Activated naive CD8-positive, alpha-beta T cell treated with anti-CD3 and anti-CD28 coated beads, Interleukin-2, amount 50 U/mL, for 24 hours (primary cell): ENCODE measurements at places on chromosomes 2 and 18.

GRCh38 chr2:27322301-27322765 lies 564 bp downstream of the MPV17 start:
- DNase-seq, result peak; percentile 12

DNA sequence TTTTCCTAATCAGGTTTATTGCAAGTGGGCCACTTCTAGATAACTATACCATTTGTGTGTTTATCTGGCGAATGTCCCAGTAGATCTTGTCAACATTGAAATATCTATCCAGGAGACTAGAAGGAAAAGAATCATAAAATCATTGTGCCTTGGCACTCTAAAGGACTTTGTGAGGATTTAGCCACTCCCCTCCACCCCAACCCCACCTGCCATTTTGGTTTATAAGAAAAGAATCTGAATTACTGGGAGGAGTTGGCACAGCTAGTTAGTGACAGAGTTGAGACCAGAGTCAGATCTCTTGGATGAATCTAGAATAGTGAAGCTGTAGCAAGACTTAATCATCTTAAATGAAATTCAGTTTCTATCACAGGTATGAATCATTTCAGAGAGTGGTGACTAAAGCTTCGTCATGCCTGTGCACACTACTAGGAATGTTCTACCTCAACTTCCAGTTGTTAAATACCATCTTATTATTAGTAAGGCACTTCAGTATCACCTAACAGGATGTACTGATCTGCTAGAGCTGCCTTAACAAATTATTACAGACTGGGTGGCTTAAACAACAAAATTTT lies 212.7 kb upstream of the SLC14A2 start:
- DNase-seq, result no peak

- no peak for DNase-seq
Observed at GRCh38 chr2:217248312-217248935, 388.6 kb upstream of the TNP1 start.

DNA sequence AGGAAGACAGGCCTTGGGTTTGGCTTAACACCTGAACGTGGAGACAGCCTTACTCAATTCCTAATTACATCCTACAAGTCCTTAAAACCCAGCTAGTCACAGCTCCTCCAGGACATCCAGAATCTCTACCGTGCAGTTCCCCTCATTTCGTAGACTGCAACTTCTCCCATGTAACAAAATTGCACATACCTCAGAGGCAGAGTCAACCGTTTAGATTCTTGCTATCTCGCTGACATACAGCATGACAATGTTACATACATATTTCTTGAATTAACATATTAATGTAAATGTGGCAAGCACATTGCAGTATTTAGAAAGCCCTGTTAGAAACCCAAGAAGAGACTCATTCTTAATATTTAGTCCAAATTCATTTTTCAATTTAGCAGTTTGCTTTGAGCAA lies 358.7 kb downstream of the SETBP1 start:
- no peak for DNase-seq

GRCh38 chr2:238839428-238839827 lies 8.5 kb upstream of the TWIST2 start:
- no peak for DNase-seq

GRCh38 chr2:110838657-110839384 lies 106.4 kb downstream of the ACOXL start:
- DNase-seq, result no peak

- DNase-seq, result no peak
Observed at GRCh38 chr2:235934059-235934773, 234.0 kb downstream of the GBX2 start.

DNA sequence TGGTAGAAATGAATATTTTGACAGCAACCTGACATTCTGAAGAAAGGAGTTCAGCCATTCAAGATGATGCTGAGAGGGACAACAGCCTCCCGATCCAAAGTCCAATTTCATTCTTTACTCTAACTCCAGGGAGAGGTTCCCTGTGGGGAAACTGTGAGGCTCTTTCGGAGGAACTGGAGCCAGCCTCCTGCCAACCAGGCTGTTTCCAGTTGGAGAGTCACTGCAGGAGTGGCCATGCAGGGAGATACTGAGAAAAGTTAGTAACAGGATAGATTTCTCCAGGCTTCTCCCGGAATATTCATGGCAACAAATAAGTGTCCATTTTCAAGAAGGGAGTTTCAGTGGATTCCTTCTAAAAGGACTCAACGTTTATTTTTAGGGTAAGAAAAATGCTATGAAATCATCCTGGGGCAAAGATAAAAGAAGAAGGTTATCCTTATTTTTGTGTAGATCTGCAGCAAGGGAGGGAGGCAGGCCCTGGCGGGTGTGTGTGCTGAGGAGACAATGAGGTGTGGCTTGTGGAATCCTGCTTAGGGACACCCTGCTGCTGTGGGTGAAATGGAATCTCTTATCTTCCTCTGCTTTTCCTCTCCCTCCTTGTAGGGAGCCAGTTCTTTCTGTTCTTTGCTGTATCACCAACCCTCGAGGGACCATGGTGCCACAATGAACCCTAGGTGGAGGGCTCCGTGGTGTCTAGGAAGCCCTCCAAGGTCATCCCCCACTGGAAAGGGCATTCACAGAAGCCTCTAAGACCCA lies 18.1 kb downstream of the KLHL14 start:
- DNase-seq, result no peak

- no peak for DNase-seq
Observed at GRCh38 chr2:164697688-164698461, 76.6 kb upstream of the GRB14 start.

DNA sequence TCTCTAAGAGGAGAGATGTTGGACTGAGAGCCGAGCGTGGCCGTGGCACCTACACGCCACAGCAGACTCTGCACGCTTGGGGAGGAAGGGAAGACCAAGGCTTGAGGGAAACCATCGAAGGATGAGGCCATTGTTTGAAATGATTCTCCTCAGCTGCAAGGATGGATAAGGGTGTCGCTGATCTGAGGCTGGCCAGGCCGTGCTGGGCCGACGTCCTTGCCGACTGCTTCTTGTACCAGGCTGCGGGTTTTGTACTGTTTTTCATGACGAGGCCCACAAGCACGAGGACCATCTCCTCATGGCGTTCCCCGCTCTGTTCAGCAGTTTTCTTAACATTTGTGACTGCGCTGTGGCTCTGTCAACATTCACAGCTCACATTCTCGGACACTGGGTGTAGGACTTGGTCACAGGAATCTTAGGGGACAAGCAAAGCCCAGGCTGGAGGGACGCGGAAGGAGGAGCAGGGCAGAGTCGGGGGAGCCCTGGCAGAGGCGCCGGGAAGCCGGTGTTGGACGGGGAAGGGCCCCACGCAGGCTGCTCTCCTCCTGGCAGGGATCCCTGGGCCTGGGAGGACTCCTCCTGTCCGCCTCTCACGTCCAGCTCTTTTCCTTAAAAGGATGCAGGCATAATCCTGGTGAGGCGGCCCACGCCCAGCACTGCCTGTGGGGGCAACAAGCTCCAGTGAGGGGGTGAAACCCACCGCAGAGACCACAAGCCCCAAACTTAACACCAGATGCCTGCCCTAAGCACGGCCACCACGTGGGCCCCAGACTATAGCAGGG lies 259.0 kb upstream of the SALL3 start:
- no peak for DNase-seq

GRCh38 chr18:13611142-13611600 lies 115.2 kb downstream of the FAM210A start:
- no peak for DNase-seq

DNA sequence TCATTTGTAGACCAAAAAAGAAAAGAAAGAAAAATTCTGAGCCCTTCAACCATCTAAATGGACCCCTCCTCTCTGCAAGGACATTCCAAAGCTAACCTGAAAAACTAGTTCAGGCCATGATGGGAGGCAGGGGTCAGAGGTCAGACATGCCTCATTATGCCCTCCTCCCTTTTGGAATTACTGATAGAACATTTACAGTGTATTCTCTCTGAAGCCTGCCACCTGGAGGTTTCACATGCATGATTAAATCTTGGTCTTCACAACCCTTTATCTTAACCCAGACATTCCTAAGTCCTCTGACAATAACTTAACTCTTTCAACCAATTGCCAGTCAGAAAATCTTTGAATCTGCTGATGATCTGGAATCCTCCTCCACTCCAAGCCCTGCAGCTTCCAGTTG lies 86.0 kb downstream of the SPP2 start:
- DNase-seq, result no peak

DNA sequence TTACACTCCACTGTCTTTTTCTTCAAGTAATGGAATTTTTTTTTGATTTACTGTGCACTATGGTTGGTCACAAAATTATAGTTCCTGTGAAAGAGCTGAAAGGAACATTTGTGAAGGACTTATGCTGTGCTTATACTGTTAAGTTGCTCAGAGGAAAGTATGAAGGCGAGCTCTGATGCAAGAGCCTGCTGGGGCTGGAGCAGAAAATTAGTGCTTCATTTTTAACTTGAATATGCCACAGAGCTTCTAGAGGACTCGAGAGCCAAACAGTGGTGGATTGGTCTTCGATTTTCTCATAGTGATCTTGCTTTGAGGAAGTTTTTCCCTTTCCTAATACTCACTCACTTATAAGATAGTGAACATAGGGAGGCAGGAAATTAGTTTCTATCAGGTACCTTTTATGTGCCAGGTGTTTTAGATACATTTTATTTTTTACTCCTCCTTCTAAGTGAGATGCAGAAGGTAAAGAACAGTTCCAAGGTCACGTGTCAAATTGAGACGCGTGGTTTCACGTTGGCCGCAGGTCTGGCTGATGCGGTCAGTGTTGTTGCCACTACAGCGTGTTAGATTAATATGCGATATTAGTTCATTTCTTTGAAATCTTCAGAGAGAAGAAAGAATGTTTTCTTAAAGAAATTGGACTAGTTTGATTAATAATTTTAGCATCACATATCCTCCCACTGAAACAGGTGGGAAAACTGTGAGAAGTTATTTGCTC lies 20.2 kb downstream of the GATA6 start:
- no peak for DNase-seq

- no peak for DNase-seq
Observed at GRCh38 chr2:235598532-235599531, 105.0 kb downstream of the AGAP1 start.

- no peak for DNase-seq
Observed at GRCh38 chr2:65749545-65749944, 317.1 kb upstream of the SPRED2 start.

DNA sequence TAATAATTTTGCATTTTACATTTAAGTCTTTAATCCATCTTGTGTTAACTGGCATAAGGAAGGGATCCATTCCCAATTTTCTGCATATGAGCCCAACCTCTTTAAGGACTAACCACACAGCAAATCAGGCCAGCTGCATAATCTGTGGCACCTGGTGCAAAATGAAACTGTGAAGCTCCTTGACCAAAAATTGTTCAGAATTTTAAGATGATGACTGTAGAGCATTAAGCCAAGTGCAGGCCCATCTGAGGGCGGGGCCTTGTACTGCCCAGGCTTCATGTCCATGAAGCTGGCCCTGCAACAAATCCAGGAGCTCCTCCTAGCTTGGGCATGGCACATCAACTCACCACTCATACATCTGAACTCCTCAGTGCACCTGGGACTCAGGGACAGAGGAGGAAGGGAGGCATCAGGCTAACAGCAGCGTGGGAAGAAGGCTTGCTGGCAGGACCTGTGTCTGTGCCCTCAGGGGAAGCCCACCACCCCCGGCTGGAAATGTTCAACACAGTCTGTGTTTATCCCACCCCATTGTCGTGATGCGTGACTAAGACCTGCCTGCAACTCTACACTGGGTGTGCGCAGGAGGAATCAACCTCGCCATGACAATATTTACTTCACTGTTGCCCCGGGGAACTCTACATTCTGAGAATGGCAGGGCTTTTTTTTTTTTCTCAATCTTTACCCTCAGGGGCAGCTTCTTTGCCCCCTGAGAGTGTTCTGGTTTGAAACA lies 128.9 kb upstream of the SIX2 start:
- no peak for DNase-seq

GRCh38 chr2:96537734-96538486 lies 1.4 kb downstream of the ARID5A start:
- peak; percentile 58 for DNase-seq

DNA sequence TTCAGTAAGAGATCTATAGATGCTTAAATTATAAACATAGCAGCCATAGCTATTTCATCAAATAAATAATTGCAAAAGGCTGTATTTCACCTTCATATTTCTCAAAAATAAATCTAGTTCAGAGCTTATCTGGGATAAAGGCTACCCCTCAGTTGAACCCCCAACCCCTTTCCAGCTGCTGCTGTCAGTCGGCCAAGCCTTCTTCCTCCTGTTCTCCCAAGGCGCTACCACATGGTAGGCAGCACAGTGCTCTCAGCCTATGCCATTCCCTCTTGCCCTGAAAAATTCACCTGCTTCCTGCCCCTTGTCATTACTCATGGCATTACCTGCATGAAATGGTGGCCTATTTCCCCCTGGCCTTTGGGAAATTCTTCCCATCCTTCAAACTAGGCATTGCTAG lies 136.5 kb downstream of the NYAP2 start:
- DNase-seq, result no peak

- no peak for DNase-seq
Observed at GRCh38 chr2:67135208-67135607, 261.9 kb upstream of the ETAA1 start.

DNA sequence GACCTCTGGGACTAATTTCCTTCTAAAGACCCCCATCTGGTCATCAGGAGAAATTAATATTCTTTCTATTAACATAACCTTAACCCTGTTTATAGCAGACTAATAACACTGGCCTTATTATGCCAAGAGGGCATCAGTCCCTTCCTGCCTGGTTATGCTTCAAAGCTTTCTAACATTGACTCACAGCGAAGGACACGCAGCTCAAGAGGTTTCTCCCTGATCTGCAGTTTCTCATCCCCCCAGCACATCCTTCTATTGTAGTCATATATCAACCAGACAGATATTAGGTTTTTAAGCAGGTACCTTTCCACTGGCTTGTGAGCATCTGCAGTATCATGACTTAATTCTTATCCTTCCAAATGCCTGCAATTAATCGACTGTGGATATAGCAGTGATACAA lies 100.0 kb upstream of the CXCR4 start:
- no peak for DNase-seq

DNA sequence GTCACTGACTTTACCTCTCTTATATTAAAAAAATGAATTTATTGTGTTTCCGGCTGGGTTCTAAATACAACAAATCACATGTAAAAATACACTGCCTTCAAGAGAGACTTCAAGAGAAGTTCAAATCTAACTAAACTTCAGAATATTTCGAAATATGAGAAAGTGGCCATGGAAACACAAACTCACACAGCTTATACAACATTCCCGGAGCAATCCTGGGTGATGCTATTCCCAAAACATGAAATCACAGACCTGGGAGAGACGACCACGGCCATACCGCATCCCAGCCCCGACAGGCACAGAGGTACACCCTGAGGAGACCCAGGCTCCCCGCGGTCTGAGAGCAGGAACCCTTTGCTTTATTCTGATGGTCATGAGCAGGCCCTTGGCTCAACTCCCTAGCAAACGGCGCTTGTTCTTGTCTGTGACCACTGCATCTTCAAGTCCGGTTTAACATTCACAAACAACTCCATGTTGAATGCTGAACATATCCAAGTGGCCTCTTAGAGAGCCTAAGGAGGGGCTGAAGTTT lies 185.4 kb upstream of the REV1 start:
- no peak for DNase-seq

DNA sequence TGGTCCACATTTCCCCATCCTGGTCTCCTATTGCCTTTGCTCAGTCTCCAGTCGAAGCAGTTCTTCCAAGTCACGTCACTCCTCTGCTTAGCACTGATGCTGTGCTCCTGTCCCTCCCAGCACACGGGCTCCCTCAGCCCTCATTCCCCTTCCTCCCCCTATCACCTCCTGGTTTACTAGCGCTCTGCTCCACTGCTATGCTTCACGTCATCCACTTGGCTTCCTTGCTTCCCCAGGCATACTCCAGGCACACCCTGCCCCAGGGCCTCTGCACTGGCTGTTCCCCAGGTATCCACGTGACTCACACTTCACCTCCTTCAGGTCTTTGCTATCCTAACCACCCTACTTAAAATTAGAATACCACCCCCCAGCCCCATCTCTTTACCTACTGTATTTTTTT lies 269.3 kb downstream of the GLI2 start:
- no peak for DNase-seq
